ENCODE measurements at places on chromosomes 3 and 15.

- no peak for DNase-seq
These were observed 6.4 kb downstream of the RPLP1 start for GRCh38 chr15:69459066-69459465.

DNA sequence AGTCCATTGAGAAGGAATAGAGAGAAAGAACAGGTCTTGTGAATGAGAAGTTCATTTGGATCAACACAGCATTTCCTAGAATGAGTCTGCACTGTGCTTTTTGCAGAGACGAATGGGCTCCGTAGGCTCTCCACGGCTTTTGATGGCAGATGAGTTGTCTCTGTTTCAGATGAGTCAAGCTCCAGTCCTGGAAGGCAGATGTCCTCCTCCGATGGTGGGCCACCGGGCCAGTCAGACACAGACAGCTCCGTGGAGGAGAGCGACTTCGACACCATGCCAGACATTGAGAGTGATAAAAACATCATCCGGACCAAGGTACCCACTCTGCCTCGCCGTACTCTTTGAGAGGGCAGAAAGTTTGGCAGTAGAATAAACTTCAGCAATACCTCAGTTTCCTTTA is 70.5 kb downstream of the SIDT1 start:
- no peak for DNase-seq

GRCh38 chr15:58361273-58361759 is 70.5 kb upstream of the LIPC start:
- DNase-seq = no peak

- no peak for DNase-seq
These were observed 462.6 kb downstream of the GABRG3 start for GRCh38 chr15:27433604-27434003.

DNA sequence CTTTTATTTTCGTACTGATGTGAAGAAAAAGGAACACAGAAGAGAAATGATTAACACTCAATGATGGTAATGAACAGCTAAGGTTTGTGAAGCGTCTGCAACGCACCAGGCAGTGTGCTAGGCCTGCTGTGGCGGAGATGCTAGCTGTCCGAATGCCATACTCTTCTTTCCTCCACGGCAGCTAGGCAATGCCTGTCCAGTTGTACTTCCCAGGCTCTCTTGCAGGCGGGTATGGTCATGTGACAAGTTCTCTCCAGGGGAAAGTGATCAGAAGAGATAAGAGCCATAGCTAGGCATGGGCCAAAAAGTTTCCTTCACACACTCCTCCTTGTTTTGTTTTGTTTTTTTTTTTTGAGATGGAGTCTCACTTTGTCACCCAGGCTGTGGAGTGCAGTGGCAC is 6.7 kb downstream of the TADA3 start:
- no peak for DNase-seq

GRCh38 chr3:27322634-27323033 is 46.5 kb downstream of the NEK10 start:
- no peak for DNase-seq

DNA sequence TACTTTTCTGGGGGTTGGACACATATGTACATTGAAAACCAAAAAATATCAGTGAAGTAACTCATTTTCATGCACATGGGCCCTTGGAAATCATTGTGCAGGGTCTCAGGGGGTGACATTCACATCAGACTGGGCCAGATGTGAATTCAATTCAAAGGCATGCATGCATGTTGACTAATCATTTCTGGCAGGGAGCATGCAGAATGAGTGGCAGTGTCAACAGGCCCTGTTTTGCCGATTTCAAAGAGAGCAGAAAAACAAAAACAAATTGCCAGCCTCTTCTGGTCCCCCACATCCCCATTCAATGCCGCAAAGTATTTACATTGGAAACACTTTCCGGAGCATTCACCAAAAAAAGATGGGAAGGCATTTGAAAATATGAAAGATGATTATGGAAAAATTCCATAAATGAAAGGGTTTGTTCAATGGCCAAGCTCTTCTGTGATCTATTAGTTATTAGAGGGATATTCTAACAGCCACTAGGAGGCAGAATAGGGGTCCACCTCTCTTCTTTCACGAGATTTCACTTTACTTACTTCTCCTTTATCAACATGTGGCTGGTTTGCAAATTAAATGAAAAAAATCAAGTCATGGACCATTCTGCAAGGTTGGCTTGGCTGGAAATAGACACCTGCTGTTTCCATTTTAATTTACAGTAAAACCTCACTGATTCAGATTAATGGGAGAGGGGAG is 119.9 kb upstream of the FEZF2 start:
- no peak for DNase-seq

DNA sequence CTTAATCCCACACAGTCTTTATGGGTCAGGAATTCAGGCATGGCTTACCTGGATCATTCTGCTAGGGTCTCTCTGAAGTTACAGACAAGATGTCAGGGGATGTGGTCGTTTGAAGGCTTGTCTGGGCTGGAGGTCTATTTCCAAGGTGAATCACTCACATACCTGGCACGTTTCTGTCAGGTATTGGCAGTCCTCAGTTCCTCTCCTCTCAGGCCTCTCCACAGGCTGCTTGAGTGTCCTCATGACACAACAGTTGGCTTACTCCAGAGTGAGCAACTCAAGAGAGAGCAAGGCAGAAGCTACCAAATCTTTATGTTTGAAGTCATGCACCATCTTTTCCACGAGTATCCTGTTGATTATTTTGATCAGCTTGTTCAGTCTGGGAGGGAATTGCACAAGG is 43.9 kb upstream of the PARP14 start:
- DNase-seq = no peak

DNA sequence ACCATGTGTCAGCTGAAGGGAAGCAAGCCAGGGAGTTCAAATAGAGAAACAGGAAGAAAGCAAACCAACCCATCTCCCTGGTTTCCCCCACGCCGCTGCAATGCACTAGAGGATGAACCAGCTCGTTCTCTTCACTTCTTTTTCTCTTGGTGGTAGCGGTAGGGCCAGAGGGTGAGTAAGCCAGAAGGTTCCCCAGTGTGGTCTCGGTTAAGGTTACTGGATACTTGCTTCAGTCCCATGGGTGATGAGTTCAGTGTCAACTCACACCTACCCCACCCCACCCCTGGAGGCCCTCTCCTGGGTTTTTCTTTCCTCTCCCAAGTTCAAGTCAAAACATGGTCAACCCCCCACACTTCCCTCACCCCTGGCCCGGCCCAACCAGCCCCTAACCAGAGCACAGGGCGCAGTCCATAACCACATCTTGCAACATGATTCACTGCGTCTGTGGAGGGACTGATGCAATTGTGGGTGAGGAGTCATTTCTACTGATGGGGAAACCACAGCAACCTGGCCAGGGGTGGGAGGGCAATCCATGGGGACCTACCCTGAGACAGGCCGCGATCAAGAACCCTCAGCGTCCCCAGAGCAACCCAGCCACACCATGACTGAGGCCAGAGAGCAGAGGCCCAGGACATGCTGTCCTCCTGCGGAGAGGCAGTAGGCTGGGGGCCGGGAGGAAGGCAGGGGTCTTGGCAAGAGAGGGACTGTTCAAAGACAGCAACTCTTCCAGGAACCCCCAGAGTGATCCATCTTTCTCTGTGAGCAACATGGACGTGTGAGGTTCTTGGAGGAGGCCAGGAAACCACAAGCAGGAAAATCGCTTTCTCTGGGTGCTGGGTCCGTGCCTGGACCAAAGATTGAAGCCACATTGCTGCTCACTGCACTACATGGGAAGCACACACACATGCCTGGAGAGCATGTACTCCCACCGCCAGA is 276.6 kb downstream of the UACA start:
- no peak for DNase-seq

GRCh38 chr15:63287109-63287508 is 9.7 kb downstream of the APH1B start:
- DNase-seq = no peak

DNA sequence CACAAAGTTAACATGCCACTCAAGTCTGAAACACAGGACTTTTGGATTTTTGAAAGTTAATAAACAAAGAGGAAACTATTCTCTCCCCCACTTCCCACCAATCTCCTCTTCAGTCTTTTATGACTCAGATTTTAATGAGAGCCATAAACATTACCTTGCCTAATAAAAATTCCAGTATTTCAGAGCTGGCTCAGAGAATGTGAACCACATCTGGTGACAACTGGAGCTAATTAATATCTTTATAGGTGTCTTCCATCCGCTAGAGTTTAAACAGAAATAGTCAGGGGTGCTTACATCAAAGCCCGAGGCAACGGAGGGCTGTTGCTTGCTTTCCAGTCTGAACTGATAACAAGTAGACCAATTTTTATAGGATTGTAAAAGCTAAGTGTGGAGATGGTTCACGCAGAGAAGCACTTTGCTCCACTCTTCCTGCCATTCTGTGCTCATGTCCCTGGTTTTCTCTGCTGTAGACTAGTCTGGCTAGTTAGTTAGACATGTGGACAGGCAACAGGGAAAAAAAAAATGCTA is 363.6 kb downstream of the NR2F2 start:
- DNase-seq = no peak

- no peak for DNase-seq
These were observed 881.3 kb upstream of the NR2F2 start for GRCh38 chr15:95449230-95449628.

- no peak for DNase-seq
These were observed 204.5 kb downstream of the AKAP13 start for GRCh38 chr15:85584872-85585271.

DNA sequence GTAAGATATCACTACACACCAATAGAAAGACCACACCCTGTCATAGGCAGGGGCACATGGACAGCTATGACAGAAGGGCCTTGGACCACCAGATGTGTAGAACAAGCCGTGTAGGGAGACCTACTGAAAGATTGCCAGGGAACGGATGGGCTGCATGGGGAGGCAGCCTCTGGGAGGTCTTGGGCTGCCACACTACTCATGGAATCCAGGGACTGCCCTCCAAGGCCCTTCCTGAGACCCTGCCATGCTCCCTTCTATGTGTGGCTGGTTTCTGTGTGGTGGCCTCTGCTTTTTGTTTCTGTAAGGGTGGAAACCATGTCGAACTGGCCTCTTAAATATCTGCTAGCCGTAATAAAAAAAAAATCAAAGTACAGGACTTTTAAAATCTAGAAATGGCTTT is 86.9 kb downstream of the OCA2 start:
- DNase-seq = no peak

- DNase-seq = no peak
These were observed 300.2 kb downstream of the OTOL1 start for GRCh38 chr3:161796780-161797179.

DNA sequence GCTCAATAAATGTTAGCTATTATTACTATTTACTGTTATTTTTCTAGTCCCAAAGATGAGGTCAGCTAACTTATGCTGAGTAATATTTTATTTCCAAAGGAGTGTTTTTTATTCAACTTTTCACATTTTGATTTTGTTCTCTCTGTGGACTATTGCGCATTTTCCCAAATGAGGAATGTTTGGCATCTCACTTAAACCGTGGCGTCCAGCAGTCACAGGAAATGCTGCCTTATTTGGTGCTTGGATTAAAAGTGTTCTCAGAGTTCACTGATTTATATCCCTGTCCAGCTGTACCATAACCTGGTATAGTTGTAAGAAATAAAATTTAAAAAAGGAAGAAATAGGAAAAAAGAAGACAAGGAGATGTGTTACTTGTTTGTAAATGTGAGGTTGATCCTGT is 166.8 kb downstream of the THSD4 start:
- DNase-seq = no peak

- DNase-seq = no peak
These were observed 10.5 kb downstream of the ACOX2 start for GRCh38 chr3:58526515-58526957.

DNA sequence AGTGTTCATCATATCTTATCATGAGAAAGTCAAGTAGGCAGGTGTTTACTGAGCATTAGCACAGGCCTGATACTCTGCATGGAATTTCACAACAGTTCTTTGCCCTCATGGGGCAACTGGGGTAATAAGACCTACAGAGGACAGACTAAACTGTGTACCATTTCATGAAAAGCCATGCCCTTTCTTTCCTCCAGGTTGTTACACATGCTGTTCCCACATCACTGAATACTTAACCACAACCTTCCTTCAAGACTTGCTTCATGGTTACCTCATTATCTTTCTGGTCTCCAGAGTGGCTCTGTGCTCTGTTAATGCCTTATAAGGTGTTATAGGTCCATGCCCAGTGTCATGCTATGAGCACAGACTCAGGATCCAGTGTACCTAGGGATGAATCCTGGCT is 28.2 kb upstream of the RSL24D1 start:
- DNase-seq = no peak

GRCh38 chr15:92683511-92683834 is 27.9 kb upstream of the FAM174B start:
- DNase-seq = peak; percentile 10

- no peak for DNase-seq
These were observed 22.5 kb upstream of the OTOL1 start for GRCh38 chr3:161474139-161474538.

DNA sequence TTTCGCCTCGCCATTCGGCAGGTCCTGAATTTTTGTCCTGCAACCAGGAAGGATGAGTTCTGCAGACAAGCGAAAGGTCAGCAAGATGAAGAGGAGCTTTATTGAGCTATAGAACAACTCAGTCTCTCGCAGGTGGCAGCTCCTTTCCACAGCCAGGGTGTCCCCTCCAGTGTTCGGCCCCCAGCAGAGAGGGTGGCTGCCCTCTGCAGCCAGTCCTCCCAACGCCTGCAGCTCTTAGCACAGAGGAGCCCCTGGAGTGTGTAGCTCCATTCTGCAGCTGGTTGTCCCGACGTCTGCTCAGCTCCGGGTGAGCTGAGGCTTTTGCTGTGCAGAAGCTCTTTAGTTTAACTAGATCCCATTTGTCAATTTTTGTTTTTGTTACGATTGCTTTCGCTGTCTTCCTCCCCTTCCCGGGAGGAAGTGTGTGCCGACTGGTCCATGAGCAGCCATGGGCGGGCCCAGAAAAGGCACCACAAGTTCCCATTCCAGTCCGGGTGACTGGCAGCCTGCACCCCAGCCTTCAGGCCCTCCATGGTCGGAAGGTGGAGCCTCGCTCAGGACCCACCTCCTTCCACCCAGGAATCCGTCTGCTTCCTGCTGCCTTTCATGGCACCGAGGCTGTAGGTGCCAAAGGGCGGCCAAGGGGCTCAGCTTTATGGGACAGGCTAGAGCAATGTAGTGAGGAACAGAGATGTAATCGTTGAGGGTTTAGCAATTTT is 497.8 kb upstream of the CNTN4 start:
- no peak for DNase-seq

- no peak for DNase-seq
These were observed 36.6 kb downstream of the UACA start for GRCh38 chr15:70726753-70727152.

DNA sequence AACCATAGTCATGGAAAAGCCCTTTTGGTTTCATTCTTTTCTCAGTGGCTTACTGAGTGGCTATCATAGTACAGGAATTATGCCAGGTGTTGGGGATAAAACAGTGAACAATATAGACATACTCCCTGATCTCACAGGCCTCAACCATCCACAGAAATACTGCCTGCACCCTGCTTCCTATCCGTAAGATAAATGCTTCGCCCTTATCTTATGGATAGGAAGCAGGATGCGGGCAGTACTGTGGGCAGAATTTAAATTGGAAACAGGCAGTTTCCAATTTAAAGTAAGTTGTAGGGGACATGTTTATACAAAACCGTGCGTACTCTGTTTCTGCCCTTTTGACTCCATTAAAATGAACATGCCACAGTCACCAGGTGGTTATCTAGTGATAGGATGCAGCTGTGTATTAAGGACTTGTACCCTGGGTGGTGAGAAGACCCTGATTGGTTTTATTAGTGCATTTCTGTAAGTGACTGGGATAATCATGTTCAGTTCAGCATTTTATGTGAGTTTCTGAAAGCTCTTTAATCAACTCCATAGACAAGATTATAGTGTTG is 141.8 kb upstream of the BHLHE40 start:
- no peak for DNase-seq

- DNase-seq = no peak
These were observed 379.2 kb downstream of the VPS13C start for GRCh38 chr15:61681038-61681418.

All from NCI-H1930 (cell line).